CD4-positive, alpha-beta T cell treated with Interleukin-2 at 100 ng/mL for 4 hours (primary cell): ENCODE measurements at places on chromosomes 7 and 10.

DNA sequence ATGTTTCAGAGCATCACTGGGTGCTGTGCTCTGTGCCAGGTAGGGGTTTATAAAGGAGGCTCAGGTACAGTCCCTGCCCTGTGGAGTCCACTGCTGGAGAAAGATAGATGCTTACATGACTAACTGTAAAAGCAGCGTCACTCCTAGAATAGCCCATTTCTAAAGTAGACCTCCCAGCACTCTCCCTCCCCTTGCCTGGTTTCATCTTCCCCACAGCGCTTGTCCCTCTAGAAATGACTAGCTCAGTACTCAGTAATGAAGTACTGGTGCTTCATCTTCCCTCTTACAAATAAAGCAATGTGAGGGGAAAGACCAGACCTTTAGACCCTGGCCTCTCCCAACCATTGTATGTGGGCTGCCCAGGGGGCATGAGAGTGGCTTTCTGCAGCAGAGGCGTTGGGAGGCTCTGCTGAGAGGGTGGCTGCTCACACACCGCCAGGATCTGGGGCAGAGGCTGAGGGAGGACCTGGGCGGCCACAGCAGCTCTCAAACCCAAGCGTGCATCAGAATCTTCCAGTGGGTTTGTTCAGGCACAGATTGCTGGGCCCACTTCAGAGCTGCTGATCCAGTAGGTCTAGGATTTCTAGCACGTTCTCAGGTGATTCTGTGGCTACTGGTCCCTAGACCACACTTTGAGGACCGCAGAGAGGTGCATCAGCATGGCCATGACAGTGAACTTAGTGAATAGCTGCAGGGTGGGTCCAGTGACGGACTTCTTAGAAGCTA is 110.3 kb upstream of the ANLN start:
- no peak for DNase-seq

- DNase-seq = no peak
Observed at GRCh38 chr10:5196702-5197113, at the start of gene AKR1C4. Gene AKR1C4, plus strand, starts transcription at chr10:5196837. Its CDS starts 31 bp downstream, at chr10:5196868.

- no peak for DNase-seq
Observed at GRCh38 chr7:37782166-37782565, 66.2 kb upstream of the NME8 start.

GRCh38 chr10:10780746-10781145 is 236.9 kb upstream of the CELF2 start:
- no peak for DNase-seq

GRCh38 chr10:126479280-126479895 is 91.1 kb upstream of the ADAM12 start:
- DNase-seq = no peak
